Smooth muscle cell of the umbilical artery (primary cell): ENCODE measurements at places on chromosomes 3 and 15. TPM values are rescaled to one million over a fixed set of nuclear protein-coding genes. Genes with fewer than 3 reads are reported as not detected.

ATP10A gene
- 5.0 and 6.4 TPM in 2 replicates for total RNA-seq

MINAR1 gene
- 1.8 TPM in 2 replicates for total RNA-seq

FRG2C gene
- total RNA-seq = not detected in 2 replicates

FAM81A gene
- 0.28 and 0.30 TPM in 2 replicates for total RNA-seq

GATA2 gene
- total RNA-seq = 1.5 and 2.1 TPM in 2 replicates

TM4SF18 gene
- total RNA-seq = under 0.01 and 0.46 TPM in 2 replicates

STRA6 gene
- 30.3 and 47.2 TPM in 2 replicates for total RNA-seq

CEP19 gene
- total RNA-seq = 2.5 and 5.0 TPM in 2 replicates

BNIP2 gene
- 118 and 174 TPM in 2 replicates for total RNA-seq

ARMC8 gene
- 46.6 and 51.7 TPM in 2 replicates for total RNA-seq

GPR160 gene
- 0.23 TPM in 1 of 2 replicates, not detected in the other for total RNA-seq

CYP8B1 gene
- total RNA-seq = not detected in 2 replicates

SAMMSON gene
- total RNA-seq = under 0.01 TPM in 1 of 2 replicates, not detected in the other

GRM2 gene
- 0.09 TPM in 1 of 2 replicates, not detected in the other for total RNA-seq

PLA2G4E gene
- not detected in 2 replicates for total RNA-seq

ESYT3 gene
- 0.59 and 1.6 TPM in 2 replicates for total RNA-seq

TLR9 gene
- total RNA-seq = under 0.01 TPM in 1 of 2 replicates, not detected in the other

LRRC31 gene
- not detected in 2 replicates for total RNA-seq

SLC25A20 gene
- total RNA-seq = 21.6 and 31.8 TPM in 2 replicates

GOLGA8R gene
- total RNA-seq = 1.2 and 3.3 TPM in 2 replicates

GLDN gene
- under 0.01 TPM in 1 of 2 replicates, not detected in the other for total RNA-seq

CYP1A1 gene
- total RNA-seq = 0.30 TPM in 1 of 2 replicates, not detected in the other

CCK gene
- total RNA-seq = 0.55 TPM in 1 of 2 replicates, not detected in the other

POMGNT2 gene
- total RNA-seq = 12.2 and 18.1 TPM in 2 replicates

EHD4 gene
- total RNA-seq = 16.3 and 57.8 TPM in 2 replicates

DLL4 gene
- 0.14 and 0.30 TPM in 2 replicates for total RNA-seq

SOX2 gene
- not detected in 2 replicates for total RNA-seq

FAM174B gene
- 2.4 TPM in 1 of 2 replicates, not detected in the other for total RNA-seq

PLCH1 gene
- 0.09 and 0.59 TPM in 2 replicates for total RNA-seq

NANOGP8 gene
- total RNA-seq = not detected in 2 replicates

GOLGA6B gene
- not detected in 2 replicates for total RNA-seq

WDR49 gene
- 0.09 TPM in 1 of 2 replicates, not detected in the other for total RNA-seq

GUCA1C gene
- total RNA-seq = not detected in 2 replicates

SLC12A1 gene
- total RNA-seq = not detected in 2 replicates

IQCF5 gene
- total RNA-seq = not detected in 2 replicates

P2RY13 gene
- total RNA-seq = not detected in 2 replicates
